ENCODE measurements at places on chromosomes 12 and 14.

DNA sequence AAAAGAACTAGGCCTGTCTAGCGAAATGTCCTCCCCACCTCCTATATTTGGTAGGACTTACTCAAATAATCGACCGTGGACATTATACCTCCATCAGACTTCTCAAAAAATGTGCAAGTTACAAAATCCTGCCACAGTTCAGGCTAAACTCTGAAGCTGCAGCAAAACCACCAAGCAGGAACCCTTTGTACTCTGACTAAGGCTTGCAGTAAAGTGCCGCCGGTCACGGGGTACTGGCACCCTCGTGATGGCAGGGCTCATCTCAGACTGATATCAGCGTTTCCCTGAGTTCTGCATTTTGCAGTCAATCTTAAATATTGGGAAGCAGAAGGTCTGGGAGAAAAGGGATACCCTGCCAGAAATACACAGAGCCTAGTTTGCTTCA is 17.1 kb downstream of the SLC11A2 start:
- DNase-seq, result no peak

DNA sequence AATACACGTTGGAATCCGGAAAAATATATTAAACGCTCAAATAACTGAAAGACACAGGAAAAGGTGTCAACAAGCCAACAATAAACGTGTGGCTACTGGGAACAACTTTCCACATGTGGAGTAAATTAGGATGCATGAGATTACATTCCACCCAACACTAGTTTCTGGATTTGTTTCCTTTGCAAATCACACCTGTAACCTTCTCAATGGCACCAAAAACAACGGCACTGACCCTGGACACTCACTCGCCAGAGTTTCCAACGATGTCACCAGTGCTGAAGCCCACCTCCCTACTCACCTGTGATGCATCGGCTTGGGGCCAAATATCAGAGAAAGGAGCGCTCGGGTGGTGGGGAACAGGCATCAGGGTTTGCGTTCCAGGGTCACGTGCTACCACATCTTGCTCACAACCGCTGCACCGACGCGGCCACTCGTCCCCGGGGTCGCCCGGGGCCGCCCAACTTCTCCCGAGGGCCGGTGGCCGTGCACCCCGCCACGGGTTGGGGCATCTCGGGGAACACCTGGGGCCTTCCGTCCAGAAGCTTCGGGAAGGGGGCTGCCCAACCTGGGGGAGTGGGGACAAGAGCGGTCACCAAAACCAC is 629 bp downstream of the PRDM4 start:
- no peak for DNase-seq

GRCh38 chr12:78145398-78145797 is 314.7 kb downstream of the NAV3 start:
- no peak for DNase-seq

DNA sequence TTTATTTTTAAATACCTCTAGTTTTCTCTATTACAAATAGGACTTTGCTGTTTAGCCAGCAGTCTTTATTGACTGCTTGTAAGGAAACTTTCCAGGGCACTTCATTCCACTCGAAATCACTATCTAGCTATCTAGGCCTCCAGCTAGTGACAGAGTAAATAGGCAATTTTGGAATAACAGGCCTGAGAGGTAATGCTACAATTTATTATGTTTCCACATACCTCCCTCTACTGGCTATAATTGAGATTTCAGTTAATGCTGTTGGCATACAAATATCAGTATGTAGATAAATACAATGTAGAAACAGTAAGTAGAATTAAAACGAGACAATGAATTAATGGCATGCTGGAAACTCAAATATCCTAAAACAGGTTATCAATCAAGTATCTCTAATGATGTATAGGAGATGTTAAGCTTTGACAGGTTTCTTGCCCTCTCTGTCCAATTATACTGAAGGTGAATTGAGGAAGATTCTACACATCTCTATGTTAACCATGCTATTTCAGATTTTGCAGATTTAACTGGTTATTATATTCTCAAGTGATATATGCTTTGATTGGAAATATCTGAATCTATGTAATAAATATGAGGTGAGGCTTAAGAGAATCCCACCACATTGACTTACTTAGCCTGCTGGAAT is 7.2 kb downstream of the DTD2 start:
- DNase-seq, result no peak

GRCh38 chr14:48970943-48971342 is 615.2 kb downstream of the RPS29 start:
- DNase-seq, result no peak

GRCh38 chr12:54535474-54535873 is 13.9 kb upstream of the PDE1B start:
- no peak for DNase-seq

DNA sequence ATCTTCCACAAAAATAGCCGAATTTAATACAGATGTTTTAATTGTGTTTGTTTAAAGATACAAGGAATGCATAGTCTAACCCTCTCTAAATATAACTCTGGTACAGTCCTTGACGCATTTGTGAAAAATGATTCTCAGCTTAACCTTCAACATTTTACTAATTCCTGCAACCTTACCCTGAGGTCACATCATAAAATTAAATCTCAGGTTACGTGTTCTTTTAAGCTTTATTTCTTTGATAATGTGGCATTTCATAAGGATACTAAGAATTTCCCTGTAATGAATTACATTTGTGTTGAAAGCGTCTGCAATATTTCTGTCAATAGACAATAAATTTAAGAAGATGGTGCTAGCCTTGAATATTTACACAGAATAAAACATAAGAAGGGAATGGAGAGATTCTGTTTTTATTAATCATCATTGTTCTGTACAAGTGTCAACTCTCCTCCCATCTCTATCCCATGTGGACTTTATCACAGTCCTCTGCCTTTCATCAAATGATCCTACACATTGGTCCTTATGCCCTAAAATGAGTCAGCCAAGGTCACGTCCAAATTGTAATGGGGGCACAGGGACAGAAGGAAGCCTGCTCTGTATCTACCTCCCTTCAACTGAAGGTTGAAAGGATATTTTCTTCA is 769.3 kb upstream of the FLRT2 start:
- no peak for DNase-seq

GRCh38 chr14:69263364-69263763 is 3.4 kb downstream of the GALNT16 start:
- no peak for DNase-seq

DNA sequence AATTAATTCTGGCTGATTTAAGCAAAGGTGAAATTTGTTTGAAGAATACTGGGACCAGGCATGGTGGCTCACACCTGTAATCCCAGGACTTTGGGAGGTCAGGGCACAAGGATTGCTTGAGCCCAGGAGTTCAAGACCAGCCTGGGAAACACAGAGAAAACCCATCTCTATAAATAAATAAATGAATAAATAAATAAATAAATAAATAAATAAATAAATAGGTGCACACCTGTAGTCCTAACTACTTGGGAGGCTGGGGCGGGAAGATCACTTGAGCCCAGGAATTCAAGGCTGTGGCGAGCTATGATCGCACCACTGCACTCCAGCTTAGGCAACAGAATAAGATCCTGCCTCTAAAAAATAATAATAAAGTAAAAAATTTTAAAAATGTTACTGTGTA is 4.4 kb upstream of the C14orf39 start:
- DNase-seq, result no peak

Data from WERI-Rb-1 (cell line).